ENCODE measurements at places on chromosomes 2 and 18.

GRCh38 chr18:35042389-35043071 is 1.3 kb downstream of the MAPRE2 start:
- no peak for DNase-seq

GRCh38 chr2:235406430-235406829 is 87.4 kb upstream of the AGAP1 start:
- DNase-seq, result no peak

- DNase-seq, result no peak
Measured at GRCh38 chr2:136764452-136765255, 691 bp upstream of the THSD7B start.

DNA sequence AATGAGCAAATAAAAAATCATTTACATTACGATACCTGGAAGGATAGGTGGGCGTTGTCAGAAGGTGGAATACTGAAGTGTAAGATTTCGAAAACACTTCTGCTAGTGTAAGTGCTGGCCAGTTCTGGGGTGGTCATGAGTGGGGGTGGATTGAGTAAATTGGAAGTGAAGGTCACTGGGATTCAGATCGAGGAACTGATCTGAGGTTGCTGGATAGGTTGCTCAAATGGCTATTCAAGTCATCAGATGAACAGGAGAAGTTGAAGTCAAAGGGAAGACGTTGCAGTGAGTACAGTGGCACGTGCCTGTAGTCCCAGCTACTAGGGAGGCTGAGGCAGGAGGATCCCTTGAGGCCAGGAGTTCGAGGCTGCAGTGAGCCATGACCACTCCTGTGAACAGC is 95.7 kb downstream of the MALT1 start:
- no peak for DNase-seq

- DNase-seq, result no peak
Measured at GRCh38 chr2:99297994-99298393, 3.0 kb downstream of the LYG1 start.

DNA sequence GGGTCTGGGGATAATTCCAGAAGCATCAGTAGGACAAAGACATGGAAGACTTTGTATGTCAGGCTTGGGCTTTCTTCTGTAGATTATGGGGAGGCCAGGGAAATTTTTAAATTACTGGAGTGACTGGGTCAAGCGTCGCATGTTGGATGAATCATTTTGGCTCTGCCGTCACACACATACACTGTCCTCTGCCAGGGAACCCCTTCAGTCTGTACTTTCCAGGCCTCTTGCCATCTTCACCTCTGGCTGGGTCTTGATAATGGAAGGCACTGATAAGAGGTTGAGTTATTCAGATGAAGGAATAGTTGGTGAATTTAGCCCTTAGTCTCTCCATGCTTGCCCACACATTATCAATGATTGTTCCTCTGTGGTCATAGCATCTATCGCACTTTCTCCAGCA is 895.1 kb upstream of the CELF4 start:
- DNase-seq, result no peak

DNA sequence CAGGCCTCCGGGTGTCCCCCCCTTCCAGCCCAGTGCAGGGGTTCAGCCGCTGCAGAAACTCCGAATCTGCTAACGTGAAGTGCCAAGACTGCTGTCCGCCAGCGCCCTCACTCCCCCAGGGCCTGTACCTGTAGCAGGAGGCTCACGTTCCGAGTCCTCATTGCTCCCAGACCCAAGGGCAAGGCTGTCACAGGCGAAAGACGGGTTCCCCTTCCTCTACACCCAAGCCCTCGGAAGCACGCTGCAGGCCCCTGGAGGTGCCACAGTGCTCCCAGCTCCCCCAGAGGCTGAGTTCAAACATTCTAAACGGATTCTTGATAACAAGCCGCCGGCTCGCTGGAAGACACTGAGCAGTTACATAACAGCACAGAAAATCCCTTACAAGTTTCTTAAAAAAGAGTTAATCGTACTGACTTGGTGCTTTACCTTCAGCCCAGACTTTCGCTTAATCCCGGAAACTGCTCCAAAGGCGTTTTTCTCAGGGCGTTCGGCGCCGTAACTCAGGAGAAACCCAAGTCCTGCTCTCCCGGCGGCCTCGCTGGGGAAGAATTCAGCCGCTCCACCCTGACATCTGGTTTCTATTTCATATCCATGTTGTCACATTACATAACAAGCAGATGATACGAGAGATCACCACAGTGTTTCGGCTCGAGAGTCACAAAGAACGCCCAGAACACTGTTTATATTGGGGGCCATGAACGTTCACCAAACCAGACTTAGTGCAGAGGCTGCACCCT is 92.0 kb downstream of the HDAC4 start:
- no peak for DNase-seq

GRCh38 chr2:12769492-12770105 is 52.9 kb downstream of the TRIB2 start:
- no peak for DNase-seq

- DNase-seq, result peak; percentile 58
Measured at GRCh38 chr2:237421542-237422116, 7.7 kb upstream of the COL6A3 start.

DNA sequence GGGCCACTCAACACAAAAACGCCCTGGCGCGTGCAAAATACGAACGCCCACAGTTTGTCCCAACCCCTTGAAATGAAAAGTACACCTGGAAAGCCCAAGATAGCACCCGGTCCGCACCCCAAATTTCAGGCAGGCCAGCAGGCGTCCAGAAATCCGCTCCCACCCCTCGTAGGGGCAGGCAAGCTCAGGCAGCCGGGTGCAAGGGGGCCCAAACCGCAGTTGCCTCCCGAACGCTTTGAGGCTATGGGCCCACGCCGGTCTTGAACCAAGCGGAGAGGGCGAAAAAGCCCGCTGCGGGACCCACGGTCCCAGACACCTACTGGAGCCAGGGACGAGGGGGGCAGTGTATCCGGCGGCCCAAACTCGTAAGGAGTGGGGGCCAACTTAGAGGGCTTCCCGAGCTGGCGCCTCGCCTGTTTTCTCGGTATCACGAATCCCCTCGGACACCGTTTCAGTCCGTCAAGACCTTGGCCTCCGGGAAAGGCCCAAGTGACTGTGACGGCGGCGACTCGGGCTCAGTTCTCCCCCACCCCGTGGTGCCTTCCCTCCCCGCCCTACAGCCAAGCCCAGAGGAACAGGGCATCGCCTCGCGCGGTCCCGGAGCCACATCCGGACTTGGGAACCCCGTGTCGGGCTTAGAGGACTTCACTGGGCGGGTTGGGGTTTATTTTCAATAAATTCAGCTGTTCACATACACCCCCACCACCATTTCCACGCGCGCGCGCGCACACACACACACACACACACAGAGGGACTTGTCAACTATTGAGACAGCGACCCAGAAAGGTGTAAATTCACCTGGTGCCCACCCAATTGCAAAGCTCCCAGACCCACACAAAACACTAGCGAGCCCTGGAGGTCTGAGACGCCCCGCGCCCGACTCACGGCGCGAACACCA is 6.2 kb upstream of the SATB2 start:
- no peak for DNase-seq

- DNase-seq, result no peak
Measured at GRCh38 chr2:194566907-194567660, 1089.9 kb upstream of the SLC39A10 start.

DNA sequence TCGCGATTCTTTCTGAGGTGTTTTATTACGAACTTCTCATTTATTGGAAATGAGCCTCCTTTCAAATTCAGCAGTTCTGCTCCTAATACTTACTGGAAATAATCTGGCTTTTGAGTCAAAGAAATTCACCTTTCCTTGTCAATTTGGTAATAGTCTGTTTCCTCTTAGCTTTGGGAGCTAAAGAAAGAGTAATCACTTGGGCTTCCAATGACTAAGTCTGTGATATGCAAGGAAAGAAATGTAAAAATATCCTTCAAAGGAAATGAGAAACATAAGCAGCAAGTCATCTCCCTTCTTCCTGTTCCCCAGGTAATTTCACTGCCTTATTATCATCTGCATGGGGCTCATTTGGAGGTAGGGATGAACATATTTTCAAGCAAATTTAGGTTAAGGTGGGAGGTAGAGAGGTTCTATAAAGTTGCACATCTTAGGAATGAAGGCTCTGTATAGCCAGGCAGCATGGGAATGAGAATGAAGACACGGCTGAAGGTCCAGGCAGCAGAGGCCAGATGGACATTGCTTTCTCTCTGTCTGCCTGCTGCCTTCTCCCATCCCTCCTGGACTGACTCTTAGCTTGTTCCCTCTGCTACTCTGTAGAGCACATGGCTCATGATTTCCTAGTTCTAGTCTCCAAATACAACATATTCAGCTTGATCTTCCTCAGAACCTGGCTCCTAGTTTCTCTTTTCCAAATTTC is 1.0 kb downstream of the SPP2 start:
- no peak for DNase-seq

DNA sequence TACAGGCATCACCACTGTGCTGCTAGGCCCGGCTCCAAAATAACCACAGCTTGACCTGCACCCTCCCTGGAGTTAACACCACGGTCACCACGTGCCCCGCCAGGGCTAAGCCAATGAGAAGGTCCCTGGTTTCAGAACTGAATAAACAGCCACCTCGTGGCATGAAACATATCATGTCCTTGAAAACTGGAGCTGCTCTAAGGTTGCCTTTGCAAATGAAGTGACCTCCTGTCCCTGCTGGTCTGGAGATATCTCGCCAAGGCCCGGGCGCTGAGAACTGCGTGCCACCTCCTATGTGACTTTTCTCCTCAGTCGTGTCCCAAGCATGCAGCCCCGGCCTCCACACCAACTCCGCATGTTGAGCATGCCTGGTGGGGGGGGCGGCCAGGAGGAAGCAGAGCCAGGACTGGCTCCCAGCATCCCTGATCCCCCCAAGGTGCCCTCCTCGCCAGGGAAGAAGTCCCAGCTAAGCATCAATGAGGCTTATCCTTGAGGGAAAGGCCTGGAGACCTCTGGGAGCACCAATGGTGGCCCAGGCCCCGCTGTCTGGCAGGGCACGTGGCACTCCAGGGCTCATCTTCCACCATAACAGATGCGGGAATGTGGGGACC is 16.3 kb upstream of the KCNG2 start:
- DNase-seq, result no peak

DNA sequence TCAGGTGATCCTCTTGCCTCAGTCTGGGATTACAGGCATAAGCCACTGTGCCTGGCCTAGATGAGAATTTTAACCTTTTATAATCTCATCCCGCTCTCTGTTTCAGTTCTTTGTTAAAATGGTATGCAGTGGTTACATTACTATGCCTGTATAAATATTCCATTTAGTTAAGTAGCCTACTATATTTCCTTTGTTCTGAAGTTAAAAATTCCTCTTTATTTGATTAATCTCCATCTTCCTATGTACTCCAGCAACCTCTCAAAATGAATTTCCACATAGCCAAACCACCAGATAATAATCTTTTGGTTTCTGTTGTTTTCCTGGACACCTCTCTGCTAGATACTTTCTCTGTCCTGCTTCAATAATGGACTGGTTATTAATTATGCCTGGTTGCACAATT is 15.8 kb downstream of the RAB10 start:
- no peak for DNase-seq
